Astrocyte (in vitro differentiated cells and primary cell): ENCODE measurements at places on chromosomes 3 and 15. TPM values are rescaled to one million over a fixed set of nuclear protein-coding genes. Genes with fewer than 3 reads are reported as not detected.

- no peak for DNase-seq
Measured at GRCh38 chr3:149647812-149648211, 10.0 kb downstream of the WWTR1 start.

DNA sequence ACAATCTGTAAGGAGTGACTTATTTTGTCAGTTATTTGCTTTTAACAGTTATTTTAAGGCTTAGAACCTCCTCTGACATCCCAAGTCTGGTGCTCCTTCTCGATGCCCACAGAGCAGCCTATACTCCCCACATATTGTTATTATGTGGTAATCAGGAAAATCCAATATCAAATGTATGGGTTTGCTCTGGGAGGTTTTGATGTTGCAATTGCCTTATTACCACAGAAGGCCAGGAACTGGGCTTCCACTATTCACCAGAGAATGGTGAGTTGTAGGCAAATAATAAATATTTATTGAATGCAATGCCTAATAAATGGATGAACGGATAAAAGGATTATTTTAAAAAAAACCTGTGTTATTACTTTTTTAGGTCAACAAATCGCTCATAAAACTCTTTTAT is 12.2 kb downstream of the NEK10 start:
- DNase-seq: no peak

Gene CHRNA3
- not detected in 2 replicates for total RNA-seq

GRCh38 chr15:89088605-89089315 is 504 bp downstream of the ABHD2 start:
- no peak for DNase-seq

DNA sequence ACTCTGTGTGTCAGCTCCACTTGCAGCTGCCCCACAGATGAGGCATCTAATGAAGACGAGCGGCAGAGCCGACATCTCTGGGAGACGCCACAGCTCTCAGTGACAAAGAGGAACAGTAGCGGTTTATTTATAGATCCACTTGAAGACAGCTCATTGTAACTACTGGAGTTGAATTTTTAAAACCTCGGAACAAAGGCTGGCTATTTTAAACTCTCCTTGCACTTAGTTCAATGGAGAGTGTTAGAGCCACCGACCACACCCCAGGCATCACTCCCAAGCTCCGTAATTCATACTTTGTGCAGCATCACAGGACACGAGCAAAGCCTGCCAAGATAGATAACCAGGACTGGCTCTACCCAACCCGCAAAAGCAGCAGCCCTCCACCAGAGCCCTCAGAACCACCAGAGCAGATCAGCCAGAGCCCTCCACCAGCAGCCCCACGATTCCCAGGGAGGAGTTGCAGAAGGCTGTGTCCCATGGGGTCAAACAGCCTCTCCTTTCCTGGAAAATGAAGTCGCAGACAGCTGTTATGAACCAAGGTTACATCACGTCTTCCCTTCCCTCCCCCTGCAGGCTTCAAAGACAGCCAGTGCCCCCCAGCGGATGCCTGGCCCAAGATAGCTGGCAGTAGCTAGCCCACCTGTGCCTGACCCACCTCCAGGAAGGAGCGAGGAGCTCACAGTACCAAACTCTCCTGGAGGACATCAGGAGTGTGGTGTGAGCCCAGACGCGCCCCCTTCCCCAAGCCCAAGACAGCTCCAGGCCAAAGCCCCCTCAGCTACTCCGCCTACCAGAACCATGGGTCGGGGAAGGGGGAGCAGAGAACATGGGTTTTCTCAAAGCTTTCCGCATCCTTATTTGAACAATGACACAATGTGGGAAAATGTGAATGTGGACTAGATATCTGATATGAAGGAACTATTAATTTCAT is 45.7 kb downstream of the POC1A start:
- DNase-seq: no peak

Gene AMOTL2
- 150 and 197 TPM in 2 replicates for total RNA-seq

Gene LINGO1
- total RNA-seq: 4.5 and 5.7 TPM in 2 replicates

DNA sequence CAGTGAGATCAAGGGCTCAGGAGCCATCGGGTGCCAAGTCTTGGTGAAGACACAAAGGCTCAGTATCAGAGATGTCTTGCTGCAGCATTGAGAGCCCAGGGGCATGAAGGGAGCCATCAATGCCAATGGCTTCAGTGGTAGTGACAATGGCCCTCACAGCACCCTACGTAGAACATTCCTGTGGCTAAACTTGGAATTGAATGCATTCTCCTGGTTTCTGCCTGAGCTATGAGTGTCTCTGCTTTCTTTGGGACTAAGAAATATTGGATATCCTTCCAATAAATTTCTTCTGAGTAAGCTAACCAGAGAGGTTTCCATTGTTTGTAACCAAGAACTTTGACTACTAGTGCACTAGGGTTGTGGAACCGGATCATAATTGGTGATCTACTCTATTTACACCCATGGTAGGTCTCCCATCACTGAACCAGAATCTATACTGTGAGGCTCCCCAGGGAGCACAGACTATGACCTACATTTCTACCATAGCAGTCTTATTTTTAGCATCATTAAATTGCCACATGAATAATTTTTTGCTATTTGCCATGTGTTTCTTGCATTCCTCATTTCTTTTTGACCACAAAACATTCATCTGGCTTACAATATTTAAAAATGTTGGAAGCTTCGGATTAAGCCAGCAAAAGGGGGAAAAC is 31.6 kb upstream of the PDZRN3 start:
- DNase-seq: peak; percentile 71

Gene ASB14
- not detected in 2 replicates for total RNA-seq

GRCh38 chr3:158458464-158458863 is 112.5 kb upstream of the MLF1 start:
- DNase-seq: peak; percentile 3

- DNase-seq: no peak
Measured at GRCh38 chr3:194023501-194024280, 112.3 kb upstream of the HES1 start.

DNA sequence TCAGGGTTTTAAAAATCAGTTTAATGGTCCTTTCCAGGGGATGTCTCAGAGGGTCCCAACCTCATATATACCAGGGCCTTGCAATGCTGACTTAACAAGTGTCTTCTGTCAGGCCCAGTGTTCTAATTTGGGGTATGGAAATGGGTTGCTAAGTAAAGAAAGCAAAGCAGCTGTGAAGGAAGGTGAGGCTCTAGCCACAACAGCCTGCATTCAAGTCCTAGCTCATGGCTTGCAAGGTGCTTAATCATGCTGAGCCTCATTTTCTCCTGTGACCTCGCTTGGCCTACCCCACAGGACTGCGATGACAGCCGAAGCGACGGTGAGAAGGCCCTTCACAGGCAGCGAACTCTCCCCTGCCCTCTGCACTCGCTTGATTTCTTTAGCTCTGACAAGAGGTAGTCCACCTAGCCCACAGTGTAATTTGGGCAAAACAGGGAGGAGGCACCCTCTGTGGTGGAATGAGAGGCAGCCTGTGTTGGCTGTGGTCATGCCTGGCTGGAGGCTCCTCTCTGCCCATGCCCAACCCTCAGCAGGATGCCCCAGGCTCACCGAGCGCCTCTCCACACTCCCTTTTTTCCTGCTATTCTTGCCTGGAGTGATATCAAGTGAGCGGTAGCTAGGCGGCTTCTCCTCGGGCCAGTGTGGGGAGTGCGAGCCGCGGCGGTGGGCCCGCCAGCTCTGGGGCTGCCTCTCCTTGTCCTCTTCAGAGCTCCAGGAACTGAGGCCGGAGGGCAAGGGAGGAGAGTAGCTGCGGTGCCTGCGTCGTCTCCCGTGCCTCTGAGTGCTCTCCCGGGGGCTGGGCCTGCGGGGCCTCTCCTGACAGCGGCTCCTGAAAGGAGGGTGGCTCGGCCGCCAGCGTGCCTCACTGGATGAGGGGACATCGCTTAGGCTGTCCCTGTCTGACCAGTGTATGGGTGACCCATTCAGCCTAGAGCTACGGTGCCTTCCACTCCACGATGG is 29.2 kb downstream of the ILDR1 start:
- no peak for DNase-seq

Gene MYL3
- total RNA-seq: 0.43 and 0.89 TPM in 2 replicates

Gene FAM107A
- total RNA-seq: not detected in 2 replicates

Gene CCDC54
- not detected in 2 replicates for total RNA-seq

Gene ZDHHC19
- total RNA-seq: 0.41 TPM in 1 of 2 replicates, not detected in the other

- DNase-seq: no peak
Measured at GRCh38 chr3:137202941-137203340, 245.2 kb downstream of the IL20RB start.

Gene FAN1
- 11.1 and 13.6 TPM in 2 replicates for total RNA-seq

Gene TLE3
- total RNA-seq: 45.4 and 61.0 TPM in 2 replicates

Gene ACOX2
- total RNA-seq: 2.2 and 2.7 TPM in 2 replicates

Gene CHST13
- total RNA-seq: not detected in 2 replicates

Gene TJP1
- total RNA-seq: 118 and 137 TPM in 2 replicates

- DNase-seq: no peak
Measured at GRCh38 chr3:133274477-133274876, 125.4 kb upstream of the BFSP2 start.

Gene FSD2
- total RNA-seq: 0.09 TPM in 1 of 2 replicates, not detected in the other

GRCh38 chr3:46895204-46895660 is 17.7 kb downstream of the PTH1R start:
- DNase-seq: no peak
